ENCODE measurements at places on chromosomes 5 and 9.

DNA sequence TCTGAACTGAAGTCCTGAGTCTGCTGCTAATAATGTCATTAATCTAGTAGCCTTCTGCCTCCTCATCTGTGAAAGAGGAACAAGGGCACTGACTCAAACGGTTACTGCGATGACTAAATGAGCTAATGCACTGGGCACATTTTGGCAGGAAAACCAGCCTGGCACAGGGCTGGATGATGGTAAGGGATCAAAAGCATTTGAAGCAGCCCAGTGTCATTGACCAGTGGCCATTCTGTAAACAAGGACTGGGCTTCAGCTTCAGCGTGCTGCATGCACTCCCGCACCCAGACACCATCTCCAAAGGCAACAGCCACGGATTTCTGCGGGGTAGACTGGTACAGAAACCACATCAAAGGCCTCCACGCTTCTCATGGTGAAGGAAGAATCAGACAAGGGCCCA lies 8.0 kb downstream of the GCNT4 start:
- no peaks in the 10 kb centered on the region for H3K27me3 ChIP-seq
- H3K36me3 ChIP-seq, result peaks cover 12% of the 10 kb centered on the region
- H3K27ac ChIP-seq, result no peak overlapping the region
- H3K4me3 ChIP-seq, result no peak overlapping the region
- no peak for DNase-seq
- peaks cover 16% of the 10 kb centered on the region for H3K4me1 ChIP-seq

DNA sequence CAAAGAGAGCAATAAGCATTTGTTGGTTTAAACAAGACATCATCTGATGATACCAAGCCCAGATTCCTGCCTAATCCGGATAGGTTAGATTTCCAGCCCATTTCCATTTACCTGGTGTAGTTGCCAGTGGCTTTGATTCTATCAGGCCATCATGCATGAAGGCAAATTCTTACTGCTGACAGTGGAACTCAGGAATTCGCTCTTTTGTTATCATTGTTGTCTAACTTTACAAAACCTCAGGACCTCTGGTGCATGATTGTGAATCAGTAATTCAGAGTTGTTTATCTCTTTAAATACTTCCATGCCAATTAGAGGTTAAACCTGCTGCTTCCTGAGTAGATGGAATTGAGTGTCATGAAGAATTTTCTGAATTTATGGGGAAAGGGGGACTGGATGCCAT lies 76.5 kb downstream of the C9orf152 start:
- no peak for DNase-seq
- H3K27ac ChIP-seq, result no peak overlapping the region
- no peak overlapping the region for H3K4me3 ChIP-seq
- peaks cover 4% of the 10 kb centered on the region for H3K4me1 ChIP-seq

- no peak overlapping the region for H3K4me3 ChIP-seq
- DNase-seq, result no peak
- peaks cover 28% of the 10 kb centered on the region for H3K4me1 ChIP-seq
These were observed 3.0 kb downstream of the EIF4EBP3 start for GRCh38 chr5:140550147-140551079.

- no peaks in the 10 kb centered on the region for H3K4me1 ChIP-seq
- no peak overlapping the region for H3K27ac ChIP-seq
- no peaks in the 10 kb centered on the region for H3K36me3 ChIP-seq
- H3K4me3 ChIP-seq, result no peak overlapping the region
These were observed 256.8 kb upstream of the GRAMD2B start for GRCh38 chr5:126166368-126166767.

DNA sequence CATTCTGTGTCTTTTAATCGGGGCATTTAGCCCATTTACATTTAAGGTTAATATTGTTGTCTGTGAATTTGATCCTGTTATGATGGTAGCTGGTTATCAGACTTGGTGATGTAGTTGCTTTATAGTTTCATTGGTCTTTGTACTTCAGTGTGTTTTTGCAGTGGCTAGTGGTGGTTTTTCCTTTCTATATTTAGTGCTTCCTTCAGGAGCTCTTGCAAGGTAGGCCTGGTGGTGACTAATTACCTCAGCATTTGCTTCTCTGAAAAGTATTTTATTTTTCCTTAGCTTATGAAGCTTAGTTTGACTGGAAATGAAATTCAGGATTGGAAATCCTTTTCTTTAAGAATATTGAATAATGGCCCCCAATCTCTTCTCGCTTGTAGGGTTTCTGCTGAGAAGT lies 156.9 kb downstream of the CNTLN start:
- no peaks in the 10 kb centered on the region for H3K4me1 ChIP-seq
- no peak overlapping the region for H3K4me3 ChIP-seq
- H3K27me3 ChIP-seq, result no peaks in the 10 kb centered on the region
- no peak overlapping the region for H3K27ac ChIP-seq
- no peaks in the 10 kb centered on the region for H3K36me3 ChIP-seq

- H3K4me1 ChIP-seq, result no peaks in the 10 kb centered on the region
- DNase-seq, result no peak
- H3K36me3 ChIP-seq, result no peaks in the 10 kb centered on the region
- H3K27me3 ChIP-seq, result peaks cover 3% of the 10 kb centered on the region
- no peak overlapping the region for H3K27ac ChIP-seq
These were observed 567.6 kb upstream of the RGMB start for GRCh38 chr5:98205691-98206461.

DNA sequence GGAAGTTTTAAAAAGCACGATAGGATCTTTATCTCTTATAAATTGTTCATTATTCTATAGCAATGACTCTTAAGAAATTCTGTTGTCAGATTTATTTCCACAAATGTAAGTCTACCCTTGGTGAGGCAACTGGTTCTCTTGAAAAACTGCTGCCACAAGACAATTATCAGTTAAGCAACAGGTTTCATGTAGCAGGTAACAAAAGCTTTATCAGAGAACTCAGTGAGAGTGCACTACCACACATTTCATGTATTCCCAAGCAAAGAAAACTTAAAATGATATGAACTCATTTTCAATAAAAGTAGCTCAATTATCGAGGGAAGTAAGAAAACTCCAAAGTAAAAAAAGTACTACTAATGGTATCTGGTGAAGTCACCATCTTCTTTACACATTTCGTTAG lies 9.4 kb downstream of the NR6A1 start:
- peaks cover 6% of the 10 kb centered on the region for H3K27me3 ChIP-seq
- no peak overlapping the region for H3K27ac ChIP-seq
- H3K4me3 ChIP-seq, result no peak overlapping the region
- no peaks in the 10 kb centered on the region for H3K36me3 ChIP-seq

- no peaks in the 10 kb centered on the region for H3K4me1 ChIP-seq
- no peak for DNase-seq
- H3K36me3 ChIP-seq, result no peaks in the 10 kb centered on the region
- H3K27ac ChIP-seq, result no peak overlapping the region
- H3K4me3 ChIP-seq, result peak overlapping the region; percentile 20
These were observed 3.4 kb downstream of the PCDHGC5 start for GRCh38 chr5:141492168-141492885.

DNA sequence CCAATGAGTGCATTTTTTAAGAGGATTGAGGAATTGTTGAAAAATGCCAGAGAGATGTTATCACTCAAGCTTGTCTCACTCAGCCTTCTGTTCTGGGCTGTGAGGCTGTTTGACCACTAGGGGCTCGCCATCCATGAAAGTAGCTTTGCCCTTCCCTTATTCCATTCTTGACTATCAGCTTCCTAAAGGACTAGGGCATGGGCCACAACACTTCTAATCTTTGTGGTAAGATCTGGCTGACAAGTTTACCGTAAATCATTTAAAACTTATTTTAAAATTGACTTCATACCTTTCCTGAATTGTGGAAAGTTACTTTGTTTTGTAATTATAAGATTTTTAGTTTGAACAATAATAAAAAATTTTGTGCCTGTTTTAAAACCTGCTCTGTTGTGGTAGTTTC lies 49.5 kb downstream of the TJP2 start:
- H3K36me3 ChIP-seq, result peaks cover 4% of the 10 kb centered on the region
- no peak for DNase-seq
- no peak overlapping the region for H3K27ac ChIP-seq
- no peak overlapping the region for H3K4me3 ChIP-seq

- no peaks in the 10 kb centered on the region for H3K4me1 ChIP-seq
- H3K36me3 ChIP-seq, result no peaks in the 10 kb centered on the region
- H3K27me3 ChIP-seq, result no peaks in the 10 kb centered on the region
- DNase-seq, result no peak
- no peak overlapping the region for H3K27ac ChIP-seq
These were observed 99.3 kb downstream of the ACTBL2 start for GRCh38 chr5:57383093-57383861.

DNA sequence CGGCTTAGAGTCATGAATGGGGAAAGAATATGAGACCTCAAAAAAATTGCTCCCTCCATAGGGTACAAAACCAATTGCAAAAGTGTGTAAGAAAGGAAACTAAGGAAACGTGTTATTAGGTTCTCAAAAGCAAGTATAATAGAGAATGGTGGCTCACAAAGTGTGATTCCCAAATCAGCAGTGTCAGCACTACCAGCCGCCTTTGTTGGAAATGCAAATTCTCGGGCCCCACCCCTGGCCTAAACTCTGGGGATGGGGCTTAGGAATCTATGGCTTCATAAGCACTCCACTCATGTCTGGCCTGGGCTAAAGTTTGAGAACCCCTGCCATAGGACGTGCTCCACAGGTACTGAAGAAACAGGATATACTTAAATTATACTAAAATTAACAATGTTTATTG lies 1.6 kb upstream of the CCDC69 start:
- no peak for DNase-seq
- no peak overlapping the region for H3K4me3 ChIP-seq
- no peaks in the 10 kb centered on the region for H3K36me3 ChIP-seq
- peaks cover 38% of the 10 kb centered on the region for H3K4me1 ChIP-seq

- no peaks in the 10 kb centered on the region for H3K36me3 ChIP-seq
- H3K4me3 ChIP-seq, result no peak overlapping the region
- DNase-seq, result no peak
- no peaks in the 10 kb centered on the region for H3K27me3 ChIP-seq
- no peak overlapping the region for H3K27ac ChIP-seq
These were observed 441.8 kb upstream of the SGCD start for GRCh38 chr5:155885199-155885598.

- H3K36me3 ChIP-seq, result no peaks in the 10 kb centered on the region
- no peaks in the 10 kb centered on the region for H3K27me3 ChIP-seq
- H3K4me3 ChIP-seq, result no peak overlapping the region
- no peak for DNase-seq
- no peaks in the 10 kb centered on the region for H3K4me1 ChIP-seq
These were observed 115.9 kb upstream of the SH3GL2 start for GRCh38 chr9:17462869-17463464.

DNA sequence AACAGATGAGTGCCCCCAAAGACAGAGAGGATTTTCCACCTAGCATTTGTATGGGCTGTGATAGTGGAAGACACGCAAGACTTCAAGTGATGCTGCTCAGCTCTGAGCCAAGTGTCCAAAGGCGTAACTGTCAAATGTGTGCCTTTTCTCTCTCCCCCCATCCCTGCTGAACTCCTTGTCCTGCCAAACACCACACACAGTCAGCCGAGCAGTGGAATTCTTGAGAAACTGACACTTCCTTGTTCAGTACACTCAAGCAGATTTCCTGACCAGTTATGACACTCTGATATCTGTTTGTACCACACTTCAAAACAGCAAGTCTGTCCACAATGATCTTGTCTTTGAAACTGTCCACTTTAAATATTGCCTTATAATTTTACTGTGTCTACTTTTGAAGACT lies 166.4 kb downstream of the PIK3R1 start:
- H3K36me3 ChIP-seq, result no peaks in the 10 kb centered on the region
- DNase-seq, result no peak
- H3K4me3 ChIP-seq, result no peak overlapping the region
- no peaks in the 10 kb centered on the region for H3K27me3 ChIP-seq
- no peak overlapping the region for H3K27ac ChIP-seq

GRCh38 chr9:137354845-137355760 lies 53.0 kb upstream of the NRARP start:
- DNase-seq, result no peak
- H3K36me3 ChIP-seq, result no peaks in the 10 kb centered on the region
- H3K4me1 ChIP-seq, result no peaks in the 10 kb centered on the region
- no peak overlapping the region for H3K4me3 ChIP-seq

GRCh38 chr9:88736136-88736637 lies 201.2 kb downstream of the NXNL2 start:
- H3K36me3 ChIP-seq, result no peaks in the 10 kb centered on the region
- H3K27me3 ChIP-seq, result no peaks in the 10 kb centered on the region
- no peak overlapping the region for H3K4me3 ChIP-seq
- H3K27ac ChIP-seq, result no peak overlapping the region
- no peak for DNase-seq
- H3K4me1 ChIP-seq, result no peaks in the 10 kb centered on the region

DNA sequence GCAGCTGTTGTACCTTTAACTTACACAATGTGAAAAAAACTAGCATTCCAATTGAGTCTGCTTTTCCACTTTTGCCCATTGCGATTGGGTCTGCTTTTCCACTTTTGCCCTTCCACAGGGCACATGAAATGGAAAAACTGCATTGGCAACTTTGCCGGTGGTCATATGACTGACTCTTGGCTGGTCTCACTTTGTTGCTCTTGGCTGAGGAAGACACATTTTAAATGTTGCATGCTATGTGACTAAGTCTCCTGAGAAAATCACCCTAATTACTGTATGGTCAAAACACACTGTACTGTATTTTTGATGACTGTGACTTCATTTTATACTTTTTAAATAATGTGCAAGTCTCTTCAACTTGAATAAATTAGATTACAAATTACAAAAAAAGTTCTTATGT lies 1.6 kb upstream of the OXCT1 start:
- H3K4me1 ChIP-seq, result peaks cover 16% of the 10 kb centered on the region
- no peak for DNase-seq
- H3K27me3 ChIP-seq, result no peaks in the 10 kb centered on the region

DNA sequence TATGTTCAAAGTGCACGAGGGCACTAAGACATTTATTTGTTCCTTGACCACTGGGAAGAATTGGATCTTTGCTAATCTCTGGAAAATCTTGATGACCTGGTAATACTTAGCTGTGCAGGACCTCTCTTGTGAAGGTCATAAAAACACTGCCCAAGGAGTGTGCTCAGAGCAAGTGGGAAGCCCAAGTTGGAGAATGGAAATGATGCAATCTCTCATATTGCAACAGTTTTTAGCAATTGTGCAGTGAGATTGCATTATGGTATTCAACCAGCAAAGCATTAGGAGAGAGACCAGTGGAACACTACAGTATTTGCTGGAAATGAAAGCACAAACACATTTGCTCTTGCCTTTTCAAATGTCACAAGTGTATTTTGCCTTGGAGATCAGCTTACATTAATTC lies 34.5 kb downstream of the TXNDC8 start:
- no peak for DNase-seq
- no peaks in the 10 kb centered on the region for H3K27me3 ChIP-seq
- H3K36me3 ChIP-seq, result no peaks in the 10 kb centered on the region
- no peak overlapping the region for H3K27ac ChIP-seq
- H3K4me1 ChIP-seq, result no peaks in the 10 kb centered on the region

DNA sequence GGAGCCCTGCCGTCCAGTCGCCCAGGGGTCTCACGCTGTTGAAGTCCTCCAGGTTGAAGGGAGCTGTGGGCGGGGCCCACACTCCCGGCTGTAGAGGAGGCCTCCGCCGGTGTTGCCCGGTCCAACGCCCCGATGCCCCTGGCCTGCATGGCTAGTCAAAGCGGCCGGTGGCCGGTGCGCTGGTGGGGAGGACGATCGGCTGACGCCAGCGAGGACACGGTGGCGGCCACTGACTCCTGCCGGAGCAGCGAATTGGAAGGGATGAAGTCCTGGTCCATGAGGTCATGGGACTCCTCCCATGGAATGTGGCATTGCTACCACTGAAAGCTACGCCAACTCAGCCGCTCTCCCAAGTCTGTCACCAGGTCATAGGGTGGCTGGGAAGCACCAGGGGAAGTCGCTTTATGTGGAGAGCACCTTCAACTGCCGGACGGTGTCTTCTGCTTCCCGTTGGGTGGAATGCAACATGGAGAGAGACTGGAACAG lies 11.8 kb downstream of the RCL1 start:
- no peak for DNase-seq
- H3K27ac ChIP-seq, result no peak overlapping the region

Data from naive thymus-derived CD4-positive, alpha-beta T cell (primary cell).